ENCODE measurements at places on chromosomes 3 and 15.

GRCh38 chr3:100105501-100105900 is 8.8 kb downstream of the FILIP1L start:
- peak; percentile 60 for DNase-seq

- no peak for DNase-seq
Observed at GRCh38 chr3:85912980-85913379, 954.2 kb downstream of the CADM2 start.

- no peak for DNase-seq
Observed at GRCh38 chr3:18538463-18539230, 113.5 kb upstream of the SATB1 start.

DNA sequence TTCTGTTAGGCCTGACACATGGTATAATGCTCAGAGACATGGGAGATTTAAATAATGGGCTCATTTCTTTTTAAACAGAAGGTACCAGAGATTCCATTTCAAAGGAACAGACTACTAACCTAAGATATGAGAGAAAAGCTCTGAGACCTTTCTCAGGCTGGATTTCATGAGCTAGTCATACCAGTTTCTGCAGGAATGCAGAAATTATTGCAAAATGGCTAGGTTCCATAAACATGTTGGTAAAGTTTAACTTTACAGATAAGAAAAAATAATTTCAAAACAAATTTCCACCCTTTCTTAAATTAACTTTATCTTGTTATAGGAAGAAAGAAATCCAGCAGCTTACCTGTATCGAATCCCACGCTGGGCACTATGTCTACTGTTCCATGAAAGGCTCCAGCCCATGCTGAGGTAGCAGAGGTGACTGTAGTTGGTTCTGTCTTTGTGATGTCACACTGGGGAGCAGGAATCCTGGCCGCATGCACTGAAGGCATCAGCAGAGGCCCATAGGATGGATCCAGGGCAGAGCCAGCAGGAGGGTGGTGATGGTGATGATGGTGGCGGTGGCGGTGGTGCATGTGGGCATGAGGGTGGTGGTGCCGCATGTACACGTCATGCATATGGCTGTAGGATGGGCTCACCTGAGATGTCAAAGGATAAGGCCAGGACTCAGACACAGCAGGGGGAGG is 22.6 kb downstream of the VGLL3 start:
- DNase-seq = no peak

- DNase-seq = no peak
Observed at GRCh38 chr15:28107111-28107903, 8.2 kb upstream of the OCA2 start.

- no peak for DNase-seq
Observed at GRCh38 chr3:177401375-177401774, 204.1 kb upstream of the TBL1XR1 start.

GRCh38 chr3:48187301-48187578 is 977 bp downstream of the CDC25A start:
- no peak for DNase-seq

- DNase-seq = peak; percentile 96
Observed at GRCh38 chr3:171936191-171936841, 93.2 kb downstream of the TMEM212 start.

DNA sequence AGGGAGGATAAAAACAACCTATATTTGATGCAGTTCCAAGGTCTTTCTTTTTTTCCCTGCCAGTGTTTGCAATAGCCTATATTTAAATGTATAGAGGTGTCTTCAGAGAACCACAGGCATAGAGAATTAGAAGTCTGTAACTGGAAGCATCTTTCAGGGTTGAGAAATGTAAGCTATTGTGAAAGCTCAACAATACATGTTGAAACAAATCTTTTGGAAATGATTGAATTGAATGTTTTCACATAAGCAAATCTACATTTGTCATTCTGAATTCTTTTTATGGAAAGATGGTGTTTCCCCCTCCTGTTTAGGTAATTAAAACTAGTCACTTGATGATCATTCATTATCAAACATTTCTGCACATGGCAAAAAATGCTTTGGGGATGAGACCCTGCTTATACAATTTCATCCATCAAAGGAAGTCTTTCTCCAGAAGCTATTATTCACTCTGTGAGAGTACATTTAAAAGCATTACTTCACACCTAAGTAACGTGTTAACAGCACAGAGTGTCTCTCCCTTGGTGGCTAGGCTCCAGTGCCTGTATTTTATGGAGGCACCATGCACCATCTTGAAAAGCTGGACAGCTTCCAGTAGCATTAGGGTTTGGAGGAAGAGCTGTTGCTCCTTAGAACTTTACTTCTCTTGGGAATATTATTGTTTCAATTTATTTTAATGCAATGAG is 406.2 kb downstream of the LSAMP start:
- no peak for DNase-seq

DNA sequence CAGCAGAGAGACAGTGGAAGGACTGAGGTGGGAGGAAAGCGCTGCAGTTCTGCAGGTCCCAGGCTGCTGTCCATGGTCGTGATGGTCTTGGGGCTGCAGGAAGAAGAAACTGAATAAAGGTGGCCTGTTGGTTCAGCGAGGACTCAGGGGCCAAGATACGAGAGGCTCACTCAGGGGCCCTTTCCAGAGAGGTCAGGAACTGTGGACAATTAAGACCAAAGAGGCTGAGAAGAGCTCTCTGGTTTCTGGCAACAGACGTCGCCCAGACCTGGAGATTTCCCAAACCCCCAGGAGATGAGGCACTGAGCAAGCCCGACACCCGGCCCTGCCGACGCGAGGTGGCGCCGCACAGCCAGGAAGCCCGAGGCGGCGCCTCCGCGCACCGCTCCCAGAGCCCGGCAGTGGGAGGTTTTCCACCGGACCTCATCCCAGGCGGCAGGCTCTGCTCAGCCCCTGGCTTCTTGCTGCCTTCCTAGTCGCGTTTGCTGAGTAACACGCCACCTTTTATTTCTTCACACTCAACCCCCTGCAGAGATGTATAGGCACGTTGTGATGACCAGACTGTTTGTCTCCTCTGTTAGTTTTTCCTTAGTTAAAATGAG is 56.4 kb upstream of the ARRDC4 start:
- DNase-seq = peak; percentile 70

DNA sequence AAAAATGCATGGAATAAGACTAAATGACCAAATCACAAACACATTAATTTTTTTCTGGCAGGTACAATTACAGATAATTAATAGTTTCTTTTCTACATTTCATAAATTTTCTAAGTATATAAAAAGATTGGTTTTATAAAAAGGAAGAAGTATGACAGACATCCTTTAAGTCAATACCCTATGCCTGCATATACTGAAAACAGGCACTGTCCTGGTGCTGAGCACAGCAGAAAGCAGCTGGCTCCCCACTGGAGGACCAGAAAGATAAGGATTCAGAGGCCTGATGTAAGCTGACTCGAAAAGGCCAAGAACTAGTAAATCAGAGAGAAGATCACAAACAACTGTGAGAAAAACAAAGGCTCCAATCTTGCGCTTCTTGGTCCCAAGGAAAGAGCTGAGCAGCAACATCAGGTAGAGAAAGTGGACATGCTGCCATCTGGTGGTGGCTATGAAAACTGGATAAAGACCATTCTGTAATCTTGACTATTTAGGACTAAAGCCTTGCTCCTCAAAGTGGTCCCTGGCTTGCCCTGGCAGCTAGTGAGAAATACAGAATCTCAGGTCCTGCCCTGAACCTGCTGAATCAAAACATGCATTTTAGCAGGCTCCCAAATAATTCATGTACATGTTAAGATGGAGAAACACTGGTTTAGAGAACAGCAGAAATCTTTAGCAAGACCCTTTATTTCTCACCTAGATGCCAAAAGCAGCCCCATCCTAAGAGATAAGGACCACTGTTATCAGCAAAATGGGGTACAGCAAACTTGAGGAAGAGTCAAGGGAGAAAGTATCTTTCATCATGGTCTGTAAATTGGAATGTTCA is 76.0 kb downstream of the TRANK1 start:
- peak; percentile 65 for DNase-seq

- DNase-seq = no peak
Observed at GRCh38 chr3:152709659-152710058, 125.3 kb upstream of the P2RY1 start.

DNA sequence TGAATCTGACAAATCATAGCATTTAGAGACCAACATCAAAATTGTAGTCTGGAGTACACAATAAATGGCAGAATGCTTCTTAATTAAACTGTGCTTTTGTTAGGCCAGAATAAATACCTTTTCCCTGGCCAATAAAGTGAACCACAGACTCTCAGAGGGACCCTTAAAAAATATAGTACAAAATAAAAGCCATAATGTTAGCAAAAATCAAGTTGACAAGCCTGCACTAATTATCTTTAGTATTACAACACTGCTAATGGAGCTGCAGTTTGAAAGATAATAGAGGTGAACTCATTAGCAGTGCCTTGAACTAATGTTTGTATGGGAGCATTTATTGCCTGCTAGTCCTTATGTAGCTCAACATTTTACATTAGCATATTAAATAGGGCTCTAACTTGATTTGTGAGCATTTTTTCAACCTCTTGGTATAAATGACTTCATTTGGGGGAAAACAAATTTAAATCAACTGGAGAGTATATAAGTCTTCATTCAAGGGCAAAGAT is 801.3 kb downstream of the EPHA3 start:
- no peak for DNase-seq

DNA sequence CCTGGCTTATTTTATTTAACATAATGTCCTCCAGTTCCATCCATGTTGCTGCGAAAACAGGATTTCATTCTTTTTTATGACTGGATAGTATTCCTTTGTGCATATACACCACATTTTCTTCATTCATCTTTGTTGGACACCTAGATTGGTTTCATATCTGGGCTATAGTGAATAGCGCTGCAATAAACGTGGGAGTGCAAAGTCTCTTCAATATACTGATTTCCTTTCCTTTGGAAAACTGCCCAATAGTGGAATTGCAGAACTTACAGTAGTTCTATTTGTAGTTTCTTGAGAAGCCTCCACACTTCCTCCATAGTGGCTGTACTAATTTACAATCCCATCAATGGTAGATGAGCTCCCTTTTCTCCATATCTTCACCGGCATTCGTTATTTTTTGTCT is 72.5 kb upstream of the KLHL25 start:
- no peak for DNase-seq

- DNase-seq = no peak
Observed at GRCh38 chr3:64216274-64217147, 8.8 kb downstream of the PRICKLE2 start.

Measured in NB4 (cell line).